ENCODE measurements at places on chromosomes 16 and 17.

DNA sequence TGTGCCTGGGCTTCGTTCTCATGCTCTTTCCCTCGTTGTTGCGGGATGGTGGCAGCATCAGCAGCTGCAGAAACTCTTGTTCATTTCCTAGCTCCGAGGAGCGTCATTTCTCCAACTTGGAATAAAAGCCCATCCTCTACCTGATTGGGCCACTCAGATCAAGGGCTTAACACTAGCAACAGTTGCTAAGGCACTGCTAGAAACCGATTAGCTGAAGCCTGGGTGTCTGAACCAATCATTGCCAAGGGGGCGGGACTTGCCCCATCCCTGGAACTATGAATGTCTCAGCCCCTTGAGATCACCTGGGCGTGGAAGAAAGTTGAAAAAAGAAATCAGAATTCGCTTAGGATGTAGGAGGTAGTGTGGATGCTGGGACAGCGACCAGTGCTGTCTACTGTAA, 145.3 kb downstream of the FOXL1 start:
- no peak for DNase-seq
- no peaks in the 10 kb centered on the region for H3K4me1 ChIP-seq
- no peaks in the 10 kb centered on the region for H3K36me3 ChIP-seq
- H3K27ac ChIP-seq = no peak overlapping the region
- H3K4me3 ChIP-seq = no peak overlapping the region

- H3K27me3 ChIP-seq = peaks cover 99% of the 10 kb centered on the region
- H3K4me1 ChIP-seq = no peaks in the 10 kb centered on the region
- H3K27ac ChIP-seq = no peak overlapping the region
- DNase-seq = no peak
- H3K36me3 ChIP-seq = no peaks in the 10 kb centered on the region
Observed at GRCh38 chr17:36813957-36814563, 123.2 kb upstream of the LHX1 start.

GRCh38 chr17:53950858-53951250, 128.1 kb downstream of the KIF2B start:
- no peaks in the 10 kb centered on the region for H3K4me1 ChIP-seq
- no peak overlapping the region for H3K27ac ChIP-seq
- DNase-seq = no peak
- no peaks in the 10 kb centered on the region for H3K36me3 ChIP-seq

GRCh38 chr16:31298958-31299357, 39.2 kb downstream of the ITGAM start:
- no peak for DNase-seq
- no peaks in the 10 kb centered on the region for H3K27me3 ChIP-seq
- H3K27ac ChIP-seq = no peak overlapping the region
- H3K4me3 ChIP-seq = no peak overlapping the region
- no peaks in the 10 kb centered on the region for H3K4me1 ChIP-seq

GRCh38 chr17:45016237-45016636, 35.2 kb downstream of the DCAKD start:
- H3K27ac ChIP-seq = no peak overlapping the region
- H3K4me3 ChIP-seq = no peak overlapping the region
- no peaks in the 10 kb centered on the region for H3K27me3 ChIP-seq
- DNase-seq = no peak
- peaks cover 31% of the 10 kb centered on the region for H3K4me1 ChIP-seq
- H3K36me3 ChIP-seq = no peaks in the 10 kb centered on the region

DNA sequence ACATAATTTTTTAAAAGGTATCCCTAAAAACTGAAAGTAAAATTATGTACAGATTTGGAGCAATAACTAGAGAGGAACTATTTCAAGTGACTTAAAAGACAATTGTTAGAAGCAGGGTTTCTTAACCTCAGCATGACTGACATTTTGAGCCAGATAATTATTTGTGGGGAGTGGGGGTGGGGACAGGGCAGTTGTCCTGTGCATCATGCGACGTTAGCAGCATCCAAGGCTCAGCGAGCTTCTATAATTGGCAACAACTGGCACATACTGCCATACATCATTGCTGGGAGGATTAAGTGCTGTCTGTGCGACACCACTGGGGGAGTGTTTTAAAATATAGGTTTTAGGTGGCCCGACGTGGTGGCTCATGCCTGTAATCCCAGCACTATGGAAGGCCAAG, 27.1 kb downstream of the GABARAPL2 start:
- H3K4me3 ChIP-seq = no peak overlapping the region
- H3K27ac ChIP-seq = no peak overlapping the region
- no peaks in the 10 kb centered on the region for H3K27me3 ChIP-seq
- DNase-seq = peak; percentile 6
- peaks cover 20% of the 10 kb centered on the region for H3K36me3 ChIP-seq
- H3K4me1 ChIP-seq = peaks cover 14% of the 10 kb centered on the region

DNA sequence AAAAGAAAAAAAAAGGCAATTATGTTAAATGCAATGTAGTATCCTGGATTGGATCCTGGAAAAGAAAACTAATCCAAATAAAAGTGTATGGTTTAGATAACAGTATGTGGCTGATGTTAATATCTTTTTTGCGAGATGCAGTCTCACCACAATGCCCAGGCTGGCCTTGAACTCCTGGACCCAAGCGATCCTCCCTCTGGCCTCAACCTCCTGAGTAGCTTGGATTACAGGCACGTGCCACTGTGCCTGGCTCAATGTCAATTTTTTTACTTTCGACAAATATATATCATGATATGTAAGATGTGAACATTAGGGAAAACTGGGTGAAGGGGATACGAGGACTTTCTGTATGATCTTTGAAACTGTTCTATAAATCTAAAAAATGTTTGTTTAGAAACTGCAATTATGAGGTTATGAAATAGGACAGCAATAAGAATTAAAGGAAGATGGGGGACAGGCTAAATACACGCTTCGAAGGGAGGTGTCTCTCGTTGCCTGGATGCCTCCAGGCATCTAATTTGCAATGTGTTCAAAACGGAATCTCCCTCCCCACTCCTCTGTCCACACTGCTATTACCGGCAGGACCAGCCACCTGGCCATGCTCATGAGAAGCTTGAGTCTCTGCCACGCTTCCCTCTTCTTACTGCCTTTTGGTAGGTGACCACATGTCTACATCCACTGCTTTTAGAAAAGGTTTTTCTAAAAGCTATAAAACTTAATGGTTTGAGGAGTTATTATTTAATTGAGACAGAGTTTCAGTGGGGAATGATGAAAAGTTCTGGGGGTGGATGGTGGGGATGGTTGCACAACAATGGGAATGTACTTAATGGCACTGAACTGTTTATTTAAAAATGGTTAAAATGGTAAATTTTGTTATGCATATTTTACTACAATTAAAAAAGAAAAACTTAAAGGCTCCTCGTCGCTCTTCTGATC, 15.2 kb downstream of the UBE2O start:
- H3K27me3 ChIP-seq = no peaks in the 10 kb centered on the region
- DNase-seq = no peak
- H3K4me3 ChIP-seq = no peak overlapping the region
- H3K36me3 ChIP-seq = no peaks in the 10 kb centered on the region
- H3K27ac ChIP-seq = no peak overlapping the region

DNA sequence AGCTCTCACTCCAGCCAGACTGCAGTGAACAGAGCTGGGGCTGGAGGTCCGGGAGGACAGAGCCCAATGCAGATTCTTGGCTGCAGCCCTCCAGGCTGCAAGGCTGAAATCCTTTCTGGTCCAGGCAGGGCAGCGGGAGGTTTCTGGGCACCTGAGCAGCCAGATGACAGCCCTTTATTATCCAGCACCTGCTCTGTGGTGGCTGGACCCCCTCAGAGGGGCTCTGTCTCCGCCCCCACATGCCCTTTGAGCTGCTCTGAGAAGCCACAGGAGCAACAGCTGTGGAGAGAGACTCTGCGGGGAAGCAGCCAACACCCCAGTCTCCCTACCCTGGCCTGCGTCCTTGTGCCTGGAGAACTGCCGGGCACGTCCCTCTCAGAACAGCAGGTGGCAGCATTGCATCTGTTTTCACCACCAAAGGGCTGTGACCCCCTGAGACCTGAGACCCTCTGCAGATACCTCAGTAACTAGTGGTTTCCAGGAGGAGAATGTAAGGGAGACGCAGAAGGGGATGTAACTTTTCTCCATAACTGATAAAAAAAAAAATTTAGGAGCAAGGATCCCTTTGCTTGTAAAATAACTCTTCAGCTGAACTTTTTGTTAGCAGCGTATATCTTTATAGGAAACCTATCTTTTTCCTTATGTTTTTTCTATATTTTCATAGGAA, 3.7 kb upstream of the CNP start:
- no peak overlapping the region for H3K27ac ChIP-seq
- no peaks in the 10 kb centered on the region for H3K27me3 ChIP-seq
- peaks cover 26% of the 10 kb centered on the region for H3K4me1 ChIP-seq
- peaks cover 2% of the 10 kb centered on the region for H3K36me3 ChIP-seq

DNA sequence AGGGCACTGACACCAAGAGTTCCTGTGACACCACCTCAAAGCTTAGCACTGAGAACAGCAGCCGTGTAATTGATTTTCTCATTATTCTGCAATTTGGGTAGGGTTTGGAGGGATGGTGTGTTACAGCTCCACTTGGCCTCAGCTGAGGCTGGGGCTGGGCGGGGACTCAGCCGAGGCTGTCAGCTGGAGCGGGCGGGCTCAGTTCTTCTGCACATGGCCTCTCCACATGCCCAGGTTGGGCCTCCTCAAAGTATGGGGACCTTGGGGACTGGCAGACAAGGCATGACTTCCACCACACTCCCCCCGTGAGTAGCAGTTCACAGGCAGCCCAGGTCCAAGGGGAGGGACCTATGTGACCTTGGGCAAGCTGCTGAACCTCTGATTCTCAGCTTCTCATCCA, 171.5 kb downstream of the IRF8 start:
- no peak overlapping the region for H3K4me3 ChIP-seq
- no peak overlapping the region for H3K27ac ChIP-seq
- no peak for DNase-seq
- H3K27me3 ChIP-seq = peaks cover 58% of the 10 kb centered on the region
- H3K36me3 ChIP-seq = no peaks in the 10 kb centered on the region
- H3K4me1 ChIP-seq = no peaks in the 10 kb centered on the region

DNA sequence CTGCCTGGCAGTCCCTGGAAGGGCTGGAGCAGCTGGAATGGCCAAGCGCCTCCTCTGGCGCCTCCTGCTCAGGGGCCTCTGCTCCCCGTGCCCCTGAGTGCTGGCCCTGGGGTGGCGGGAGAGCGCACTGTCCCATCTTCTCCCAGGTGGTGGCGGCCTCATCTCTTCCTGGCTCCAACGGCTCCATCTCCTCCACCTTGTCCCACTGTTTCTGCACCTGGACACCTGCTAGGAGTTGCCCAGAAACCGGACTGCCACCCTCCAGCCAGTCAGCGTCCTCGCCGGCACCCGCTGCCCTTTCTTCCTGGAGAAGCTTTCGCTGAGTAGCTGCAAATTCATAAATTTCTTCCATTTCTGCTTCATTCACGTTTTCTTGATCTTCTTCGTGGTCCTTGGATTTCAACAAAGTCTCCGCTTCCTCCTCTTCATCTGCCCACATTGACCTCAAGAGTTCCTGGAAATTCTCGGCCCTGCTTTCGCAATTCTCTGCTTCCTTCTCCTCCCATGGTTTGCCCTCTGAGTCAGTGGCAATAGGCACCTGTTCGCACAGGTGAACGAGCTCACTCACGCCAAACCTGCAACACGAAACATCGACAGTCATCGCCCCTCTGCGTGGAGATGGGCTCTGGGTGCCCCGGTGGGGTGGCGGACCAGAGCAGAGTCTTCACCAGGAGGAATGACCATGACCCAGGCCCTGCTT, 13.7 kb upstream of the NLRC3 start:
- DNase-seq = no peak
- peaks cover 35% of the 10 kb centered on the region for H3K36me3 ChIP-seq
- no peak overlapping the region for H3K4me3 ChIP-seq
- no peak overlapping the region for H3K27ac ChIP-seq

GRCh38 chr17:13933441-13934276, 135.6 kb upstream of the COX10 start:
- no peaks in the 10 kb centered on the region for H3K27me3 ChIP-seq
- H3K4me1 ChIP-seq = peaks cover 15% of the 10 kb centered on the region
- DNase-seq = no peak
- H3K27ac ChIP-seq = no peak overlapping the region

- H3K36me3 ChIP-seq = no peaks in the 10 kb centered on the region
- H3K4me3 ChIP-seq = no peak overlapping the region
- H3K4me1 ChIP-seq = peaks cover 49% of the 10 kb centered on the region
- no peak for DNase-seq
Observed at GRCh38 chr16:56604966-56605365, 3.4 kb upstream of the MT2A start.

DNA sequence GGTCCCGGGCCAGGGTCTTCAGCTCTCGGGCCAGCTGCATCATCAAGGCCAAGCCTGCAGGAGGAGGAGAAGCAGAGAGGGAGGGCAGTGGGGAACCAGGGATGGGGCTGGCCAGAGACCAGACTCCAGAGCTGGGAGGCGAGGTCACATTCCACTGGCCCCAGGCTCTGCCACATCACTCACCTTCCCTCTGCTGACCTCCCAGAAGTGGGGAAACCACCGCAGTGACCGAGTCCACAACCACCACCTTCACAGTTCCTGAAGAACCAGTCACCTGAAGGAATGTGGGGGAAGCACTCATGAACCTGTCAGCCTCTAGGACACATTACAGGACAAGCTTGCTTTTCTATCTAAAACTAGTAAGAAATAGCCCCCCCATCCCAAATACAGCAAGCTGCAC, 16.4 kb downstream of the RAD51D start:
- H3K4me1 ChIP-seq = no peaks in the 10 kb centered on the region
- H3K27me3 ChIP-seq = no peaks in the 10 kb centered on the region
- peak; percentile 49 for DNase-seq
- H3K36me3 ChIP-seq = peaks cover 67% of the 10 kb centered on the region
- H3K27ac ChIP-seq = no peak overlapping the region

- no peaks in the 10 kb centered on the region for H3K36me3 ChIP-seq
- DNase-seq = no peak
- peaks cover 12% of the 10 kb centered on the region for H3K27me3 ChIP-seq
- no peak overlapping the region for H3K27ac ChIP-seq
- peaks cover 36% of the 10 kb centered on the region for H3K4me1 ChIP-seq
Observed at GRCh38 chr16:3953728-3954410, 73.4 kb upstream of the CREBBP start.

- no peaks in the 10 kb centered on the region for H3K27me3 ChIP-seq
- no peak overlapping the region for H3K4me3 ChIP-seq
- H3K4me1 ChIP-seq = no peaks in the 10 kb centered on the region
- H3K27ac ChIP-seq = no peak overlapping the region
- no peaks in the 10 kb centered on the region for H3K36me3 ChIP-seq
Observed at GRCh38 chr17:52751051-52751450, 592.5 kb upstream of the CA10 start.

GRCh38 chr17:67434061-67434525, 57.0 kb downstream of the PITPNC1 start:
- H3K36me3 ChIP-seq = no peaks in the 10 kb centered on the region
- H3K4me1 ChIP-seq = peaks cover 11% of the 10 kb centered on the region
- no peak overlapping the region for H3K4me3 ChIP-seq
- H3K27me3 ChIP-seq = no peaks in the 10 kb centered on the region
- DNase-seq = no peak
- H3K27ac ChIP-seq = peak overlapping the region; percentile 6

DNA sequence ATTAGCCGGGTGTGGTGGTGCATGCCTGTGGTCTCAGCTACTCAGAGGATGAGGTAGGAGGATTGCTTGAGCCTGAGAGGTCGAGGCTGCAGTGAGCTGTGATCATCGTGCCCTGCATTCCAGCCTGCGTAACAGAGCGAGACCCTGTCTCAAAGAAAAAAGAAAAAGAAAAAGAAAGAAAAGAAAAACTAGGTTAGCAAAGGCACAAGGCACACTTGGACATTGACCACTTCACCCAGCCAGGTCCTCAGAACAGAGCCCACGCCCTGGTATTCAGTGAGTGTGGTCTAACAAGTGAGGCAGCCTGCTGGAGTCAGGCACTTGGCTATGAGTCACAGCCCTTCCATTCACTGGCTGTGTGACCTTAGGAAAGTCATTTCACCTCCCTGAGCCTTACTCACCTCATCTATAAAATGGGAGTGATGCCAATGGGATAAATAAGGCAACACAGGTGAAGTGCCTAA, 10.4 kb downstream of the MILR1 start:
- no peak overlapping the region for H3K4me3 ChIP-seq
- H3K4me1 ChIP-seq = no peaks in the 10 kb centered on the region
- no peak for DNase-seq

Data from suprapubic skin (tissue), 4 donors.